ENCODE measurements at places on chromosomes 12 and 14.
A peak's percentile ranks its signal among the peaks of the same experiment; 100 is the strongest.

DNA sequence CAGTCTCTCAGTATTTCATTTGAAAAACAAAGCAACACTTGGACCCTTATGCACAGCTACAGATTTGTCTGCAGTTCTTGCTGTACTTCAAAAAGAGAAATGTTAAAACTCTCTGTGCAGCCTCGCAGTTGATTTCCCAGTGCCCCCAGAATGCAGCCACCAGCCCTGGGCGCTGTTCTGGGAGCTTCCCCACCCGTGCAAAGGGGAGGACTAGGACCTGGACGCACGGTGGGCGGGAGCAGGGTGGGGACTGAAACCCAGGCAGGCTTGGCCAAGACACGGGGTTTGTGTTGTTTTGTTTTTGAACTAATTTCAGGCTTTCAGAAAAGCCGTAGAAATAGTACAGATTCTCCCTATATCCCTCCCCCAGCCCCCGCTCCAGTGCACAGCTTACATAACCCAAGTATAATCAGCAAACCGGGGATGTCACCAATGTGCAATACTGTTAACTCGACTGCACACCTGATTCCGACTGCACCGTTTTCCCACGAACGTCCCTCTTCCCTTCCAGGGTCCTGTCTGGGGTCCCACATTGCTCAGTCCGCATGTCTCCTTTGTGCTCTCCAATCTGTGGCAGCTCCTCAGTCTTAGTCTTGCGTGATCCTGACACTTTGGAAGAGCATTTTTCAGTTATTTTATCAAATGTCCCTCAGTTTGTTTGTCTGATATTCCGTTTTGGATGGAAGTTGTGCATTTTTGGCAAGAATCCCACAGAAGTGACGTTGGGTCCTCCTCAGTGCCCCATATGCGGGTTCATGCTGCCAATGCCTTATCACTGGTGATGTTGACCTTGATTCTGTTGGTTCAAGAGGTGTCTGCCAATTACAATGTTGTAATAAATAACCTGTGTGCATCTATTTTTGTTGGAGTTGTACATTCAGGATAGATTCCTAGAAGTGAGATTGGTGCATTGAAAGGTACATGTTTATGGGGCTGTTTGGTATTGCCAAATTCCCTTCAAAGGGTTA is 95.9 kb downstream of the SETD3 start:
- DNase-seq: no peak

GRCh38 chr12:64064706-64065105 is 157.4 kb downstream of the KICS2 start:
- no peak for DNase-seq

DNA sequence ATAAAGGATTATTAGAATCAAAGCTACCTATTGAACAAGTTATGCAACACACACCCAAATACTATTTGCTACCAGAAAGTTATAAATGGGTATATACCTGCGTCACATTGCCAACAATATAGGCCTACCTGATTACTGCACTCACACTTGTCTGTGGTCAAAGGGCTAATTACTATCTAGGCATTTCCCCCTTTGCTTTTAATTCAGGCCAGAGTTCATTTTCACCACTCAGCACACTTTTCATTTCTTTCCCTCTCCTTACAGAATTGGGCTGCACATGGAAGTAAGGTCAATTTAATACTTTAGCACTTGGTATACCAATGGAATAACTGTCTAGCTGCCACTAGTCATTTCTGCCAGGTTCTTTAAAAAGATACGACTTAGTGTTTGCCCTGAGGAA is 1.7 kb downstream of the SOS2 start:
- no peak for DNase-seq

- DNase-seq: no peak
Observed at GRCh38 chr14:74504874-74505720, 11.5 kb downstream of the ISCA2 start.

GRCh38 chr12:48296586-48297282 is 54.0 kb downstream of the ZNF641 start:
- peak; percentile 59 for DNase-seq
